ENCODE measurements at places on chromosomes 7 and 10.

DNA sequence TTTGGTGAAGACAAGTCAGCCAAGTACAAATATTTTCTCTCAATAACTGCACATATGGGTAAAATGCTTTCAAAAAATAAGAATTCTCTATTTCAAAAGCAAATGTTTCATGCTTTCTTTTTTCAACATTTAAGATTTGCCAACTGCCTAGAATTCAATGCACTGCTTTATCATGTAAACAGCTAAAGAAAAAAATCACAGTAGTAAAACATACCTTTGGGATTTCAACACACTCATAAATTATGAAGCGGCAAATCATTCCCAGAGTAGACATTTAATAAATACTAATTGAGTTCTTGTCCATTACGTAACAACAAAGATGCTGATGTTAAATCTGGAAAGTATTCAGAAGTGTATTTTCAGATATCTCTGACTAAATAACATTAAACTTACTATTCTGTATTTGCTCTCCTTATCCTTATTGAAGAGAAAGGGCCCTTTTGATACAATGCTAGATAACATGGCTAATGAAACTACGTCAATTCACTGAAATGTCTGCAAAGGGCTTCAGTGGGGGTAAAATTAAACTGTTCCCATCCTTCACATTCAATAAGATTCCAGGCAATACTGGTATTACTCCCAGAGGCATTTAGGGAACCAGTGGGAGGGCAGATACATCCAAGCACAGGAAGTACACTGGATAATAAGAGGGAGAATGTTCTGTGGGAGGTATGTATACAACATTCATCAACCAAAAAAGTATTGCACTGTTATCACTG, 13.9 kb downstream of the NAPEPLD start:
- no peak for DNase-seq

DNA sequence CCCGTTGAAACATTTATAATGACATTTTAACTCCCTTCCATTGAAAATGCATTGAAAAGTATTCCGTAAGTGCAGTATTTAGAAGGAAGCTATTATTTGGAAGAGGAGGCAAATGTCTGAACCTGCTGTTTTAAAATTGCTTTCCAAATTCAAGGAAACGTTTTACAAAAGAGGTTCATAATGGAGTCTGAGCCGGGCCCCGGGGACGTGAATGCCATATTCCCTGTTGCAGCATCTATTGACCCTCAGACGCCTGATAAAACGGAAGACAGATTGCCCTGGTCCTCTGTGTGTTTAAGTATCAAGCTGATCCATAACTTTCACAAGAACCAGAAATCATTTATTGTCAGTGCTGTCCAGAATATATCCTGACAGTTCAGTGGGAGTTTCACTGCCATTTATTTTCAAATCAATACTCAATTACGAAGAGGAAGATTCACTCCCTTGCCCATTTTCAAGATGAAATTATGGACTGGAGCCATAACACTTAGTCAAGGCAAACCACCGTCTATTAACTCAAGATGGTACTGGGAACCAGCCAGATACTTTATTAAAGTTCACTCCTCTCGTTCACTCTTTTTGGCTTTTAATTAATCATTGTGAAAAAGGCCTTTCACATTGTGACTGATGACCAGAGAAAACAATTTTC, 435.7 kb upstream of the PFKP start:
- DNase-seq, result no peak

GRCh38 chr7:116766881-116767280, 94.9 kb downstream of the MET start:
- DNase-seq, result no peak

DNA sequence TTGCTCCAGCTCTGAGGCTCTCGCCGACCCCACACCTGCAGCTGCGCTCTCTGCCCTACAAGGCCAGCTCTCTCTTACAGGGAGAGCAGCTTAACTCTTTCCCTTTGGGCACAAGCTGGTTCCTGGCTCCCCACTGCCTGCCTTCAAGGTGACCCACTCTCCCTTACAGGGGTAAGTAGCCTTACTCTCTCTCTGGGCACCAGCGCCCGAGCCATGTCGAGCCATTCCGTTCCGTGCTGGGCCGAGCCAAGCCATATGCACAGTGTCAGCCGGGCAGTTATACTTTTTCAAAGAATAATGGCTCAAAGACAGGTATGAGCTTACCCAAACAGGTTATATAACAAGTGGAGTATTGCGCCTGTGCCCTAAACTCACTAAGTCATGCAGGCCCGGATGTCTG, 44.6 kb downstream of the VIM start:
- DNase-seq, result no peak

DNA sequence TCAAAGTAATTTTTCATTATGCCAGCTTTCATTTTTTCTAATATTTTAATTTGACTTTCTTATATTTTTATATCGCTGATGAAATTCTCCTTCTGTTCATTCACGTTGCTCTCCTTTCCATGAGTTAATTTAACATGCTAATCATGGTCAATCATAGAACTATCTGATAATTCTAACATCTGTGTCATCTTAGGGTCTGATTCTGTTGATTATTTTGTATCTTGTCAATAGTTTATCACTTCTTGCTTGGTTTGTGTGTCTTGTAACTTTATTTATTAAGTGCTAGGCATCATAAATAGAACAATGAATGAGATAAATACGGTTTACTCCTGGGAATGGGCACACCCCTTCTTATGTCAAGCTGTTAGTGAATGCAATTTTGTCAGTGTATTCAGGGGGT, 11.0 kb downstream of the TCERG1L start:
- DNase-seq, result no peak

- DNase-seq, result no peak
Measured at GRCh38 chr10:37125191-37125732, at the start of gene ANKRD30A. Gene ANKRD30A, plus strand, starts transcription at chr10:37125598. Its CDS starts 190 bp downstream, at chr10:37125788.

DNA sequence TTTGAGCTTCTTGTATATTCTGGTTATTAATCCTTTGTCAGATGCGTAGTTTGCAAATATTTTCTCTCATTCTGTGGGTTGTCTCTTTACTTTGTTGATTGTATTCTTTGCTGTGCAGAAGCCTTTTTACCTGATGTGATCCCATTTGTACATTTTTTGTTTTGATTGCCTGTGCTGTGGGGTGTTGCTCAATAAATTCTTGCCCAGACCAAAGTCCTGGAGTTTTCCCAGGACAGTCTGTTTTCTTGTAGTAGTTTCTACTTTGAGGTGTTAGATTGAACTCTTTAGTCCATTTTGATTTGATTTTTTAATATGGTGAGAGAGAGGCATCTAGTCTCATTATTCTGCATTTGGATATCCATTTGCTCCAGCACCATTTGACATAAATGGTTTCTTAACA, 588.7 kb upstream of the MBL2 start:
- no peak for DNase-seq

- DNase-seq, result no peak
Measured at GRCh38 chr10:130121486-130122079, 11.0 kb upstream of the C10orf143 start.

DNA sequence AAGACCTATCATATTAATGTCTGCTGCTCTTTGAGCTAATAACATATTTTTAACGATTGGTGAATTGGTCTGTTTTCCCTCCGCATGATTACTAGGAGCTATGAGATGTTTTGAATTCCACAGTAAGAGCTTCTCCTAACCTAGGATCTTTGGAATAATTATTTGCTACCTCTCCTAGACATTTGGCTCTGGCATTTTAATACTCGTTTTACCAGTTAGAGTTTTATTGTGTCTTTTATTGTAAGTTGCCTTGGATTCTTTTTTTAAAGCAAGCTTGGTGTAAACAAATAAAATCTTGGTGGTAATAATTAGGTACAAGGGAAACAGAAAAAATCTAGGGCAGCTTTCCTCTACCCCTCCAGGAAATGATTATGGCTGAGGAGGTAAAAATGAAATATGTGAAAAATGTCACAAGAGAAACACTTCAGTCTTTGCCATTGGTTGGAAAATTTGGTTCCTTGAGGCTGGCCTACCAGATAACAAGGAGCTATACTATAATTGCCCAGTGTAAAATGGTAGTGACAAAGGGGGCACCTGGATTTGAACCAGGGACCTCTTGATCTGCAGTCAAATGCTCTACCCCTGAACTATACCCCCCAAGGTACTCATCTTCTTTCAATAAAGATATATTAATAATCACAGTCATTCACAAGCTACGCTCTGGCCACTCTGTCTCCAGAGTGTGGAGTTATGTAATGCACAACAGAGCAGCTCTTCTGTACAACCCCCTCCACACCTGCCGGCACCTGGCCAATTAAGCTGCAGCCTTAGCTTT, 85.4 kb downstream of the ZNF777 start:
- no peak for DNase-seq

DNA sequence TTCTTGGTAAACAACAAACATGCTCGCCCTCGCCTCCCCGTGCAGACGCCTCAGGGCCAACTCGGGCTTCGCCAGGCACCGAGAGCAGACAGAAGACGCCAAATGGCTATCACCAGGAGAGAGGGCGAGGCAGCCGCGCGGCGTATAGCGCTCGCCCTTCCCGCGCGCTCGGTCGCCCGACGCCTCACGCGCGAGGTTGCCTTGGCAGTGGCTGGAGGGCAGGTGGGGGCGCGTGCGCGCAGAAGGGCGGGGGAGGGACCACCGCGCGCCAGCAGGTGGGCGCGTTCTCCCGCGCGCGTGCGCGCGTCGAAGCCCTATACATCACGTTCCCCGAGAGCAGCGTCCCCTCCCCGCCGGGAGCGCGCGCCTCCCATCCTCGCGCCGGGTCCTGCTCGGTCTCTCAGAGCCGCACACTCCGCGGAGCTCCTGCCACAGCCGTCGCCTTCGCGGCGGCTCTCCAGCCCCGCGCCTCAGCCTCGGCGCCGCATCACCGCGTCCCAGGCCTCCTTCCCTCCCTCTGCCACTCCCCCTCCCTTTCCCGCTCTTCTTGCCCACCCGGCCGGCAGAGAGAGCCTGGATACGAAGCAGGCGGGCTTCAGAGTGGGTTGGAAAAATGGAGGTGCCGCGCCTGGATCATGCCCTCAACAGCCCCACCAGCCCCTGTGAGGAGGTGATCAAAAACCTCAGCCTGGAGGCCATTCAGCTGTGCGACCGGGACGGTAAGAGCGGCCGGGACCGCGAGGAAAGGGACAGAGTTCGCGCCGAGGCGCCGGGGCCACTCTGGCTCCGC, at the start of gene PHYHIPL:
PHYHIPL (plus strand) TSS at position 403 of the 790 bp plus-strand sequence; CDS start at position 614, 211 bp downstream.
- DNase-seq, result no peak

- DNase-seq, result no peak
Measured at GRCh38 chr10:73251683-73252444, 580 bp downstream of the MRPS16 start.

DNA sequence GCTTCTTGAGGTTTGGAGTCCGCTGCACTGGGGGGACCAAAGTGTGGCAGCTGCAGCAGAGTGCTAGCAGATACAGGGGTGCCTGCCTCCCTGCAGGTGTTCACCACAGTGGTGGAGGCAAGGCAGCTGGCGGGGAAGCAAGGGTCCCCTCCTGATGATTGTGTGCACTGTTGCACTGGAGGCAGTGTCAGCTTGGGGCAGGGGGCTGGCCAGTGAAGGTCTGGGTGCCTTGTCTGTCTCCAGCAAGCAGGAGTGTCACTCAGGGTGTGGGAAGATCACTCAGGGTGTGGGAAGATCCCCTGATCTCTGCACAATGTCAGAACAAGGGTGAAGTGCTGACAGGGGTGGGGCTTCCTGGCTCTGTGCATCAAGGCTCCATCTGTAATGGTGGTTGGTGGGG, 36.3 kb upstream of the PPP1R3A start:
- DNase-seq, result no peak

Data from CD4-positive, alpha-beta memory T cell (primary cell).